ENCODE measurements at places on chromosomes 2 and 18.

DNA sequence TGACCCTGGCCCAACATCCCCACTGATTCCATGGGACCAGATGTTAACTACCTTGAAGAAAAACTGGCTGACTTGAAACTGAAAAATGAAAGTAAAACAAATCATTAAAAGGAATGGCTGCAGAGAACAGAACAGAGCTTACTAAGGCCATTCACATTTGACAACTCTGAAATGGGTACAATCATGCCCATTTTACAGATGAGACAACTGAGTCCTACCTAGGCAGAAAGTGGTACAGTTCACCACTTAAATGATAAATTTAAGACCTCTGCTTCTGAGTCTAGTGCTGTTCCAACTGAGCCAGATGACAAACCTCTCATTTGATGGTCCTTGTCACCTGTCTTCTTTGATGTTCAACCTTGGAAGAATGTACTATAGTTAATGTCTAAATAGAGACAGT is 65.8 kb downstream of the THNSL2 start:
- no peak for DNase-seq

DNA sequence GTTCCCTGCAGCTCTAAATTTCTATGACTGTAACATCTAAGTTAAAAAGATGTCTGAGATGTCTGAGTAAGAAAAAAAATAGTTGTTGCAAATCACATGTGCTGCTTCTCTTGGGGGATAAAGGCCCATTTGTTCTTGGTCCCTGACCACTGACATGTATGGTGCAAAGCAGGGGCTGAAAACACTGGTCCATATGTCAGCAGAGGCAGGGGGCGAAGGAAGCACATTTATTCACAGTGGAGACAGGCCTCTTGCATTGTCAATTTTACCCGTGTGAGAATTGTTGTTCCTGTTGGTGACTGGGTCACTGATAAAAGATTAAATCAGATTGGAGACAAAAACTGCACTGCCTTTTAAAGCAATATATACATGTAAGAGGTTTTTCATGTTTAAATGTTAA is 38.8 kb downstream of the PRKCE start:
- no peak for DNase-seq

DNA sequence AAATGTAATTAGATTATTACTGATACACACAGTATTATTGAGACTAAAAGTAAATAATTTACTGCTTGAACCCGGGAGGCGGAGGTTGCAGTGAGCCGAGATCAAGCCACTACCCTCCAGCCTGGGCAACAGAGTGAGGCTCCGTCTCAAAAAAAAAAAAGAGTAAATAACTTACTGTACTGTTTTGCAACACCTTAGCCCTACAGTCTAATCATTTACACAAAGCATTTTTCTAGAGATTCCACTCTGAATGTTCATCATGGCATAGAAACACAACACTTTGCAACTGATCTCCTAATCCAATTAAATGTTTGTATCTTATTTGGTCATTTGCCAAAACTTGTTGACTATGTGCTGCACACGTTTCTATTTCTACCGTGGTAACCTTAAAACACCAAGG is 23.4 kb upstream of the RMP24 start:
- no peak for DNase-seq

DNA sequence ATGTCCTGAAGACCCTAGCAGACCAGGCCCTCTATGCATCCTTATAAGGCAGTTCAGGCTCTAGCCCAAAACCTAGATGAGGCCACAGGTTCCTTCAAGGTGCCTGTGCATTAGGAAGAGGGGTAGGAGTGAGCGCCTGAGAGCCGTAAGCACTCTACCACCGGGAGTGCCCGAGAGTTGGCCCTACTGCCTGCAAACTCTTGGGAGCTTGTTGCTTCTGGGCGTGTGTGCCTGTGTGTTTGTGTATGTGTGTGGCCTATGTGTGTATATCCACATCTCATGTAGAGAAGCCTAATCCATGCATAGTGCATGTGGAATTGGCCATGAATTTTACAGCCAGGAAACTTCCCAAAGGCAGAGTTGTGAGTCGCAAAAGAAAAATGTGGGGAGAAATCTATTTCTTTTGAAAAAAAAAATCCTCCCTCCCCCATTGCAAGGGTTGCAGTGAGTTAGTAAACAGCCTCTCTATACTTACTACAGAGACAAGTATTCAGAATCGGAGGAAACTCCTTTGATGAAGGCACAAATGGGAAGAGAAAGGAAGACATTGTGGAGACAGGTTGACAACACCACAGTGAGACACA is 96.8 kb downstream of the ADD2 start:
- DNase-seq, result no peak

GRCh38 chr2:122105171-122105876 is 349.9 kb downstream of the TSN start:
- no peak for DNase-seq

DNA sequence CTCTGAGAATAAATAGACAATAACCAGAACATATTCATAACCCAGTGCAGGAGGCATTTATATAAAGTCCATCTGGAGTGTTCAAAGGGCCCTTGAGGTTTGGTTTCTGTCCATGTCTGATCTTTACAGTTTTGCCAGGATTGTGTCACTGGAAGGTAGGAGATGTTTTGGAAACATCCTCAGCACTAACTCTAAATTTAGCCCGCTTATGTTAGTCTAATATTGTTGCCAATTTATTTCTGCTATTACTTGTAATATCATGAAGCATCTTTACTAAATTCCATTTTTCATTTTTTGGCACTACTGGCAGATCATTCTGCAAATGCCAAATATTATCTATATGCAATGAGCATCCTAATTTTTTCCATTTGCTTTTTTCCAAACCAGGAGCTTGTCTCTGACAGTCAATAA is 22.4 kb upstream of the REV1 start:
- DNase-seq, result no peak

GRCh38 chr2:32738939-32739338 is 111.1 kb downstream of the TTC27 start:
- DNase-seq, result no peak

GRCh38 chr2:11517906-11518305 is 15.9 kb upstream of the GREB1 start:
- no peak for DNase-seq

DNA sequence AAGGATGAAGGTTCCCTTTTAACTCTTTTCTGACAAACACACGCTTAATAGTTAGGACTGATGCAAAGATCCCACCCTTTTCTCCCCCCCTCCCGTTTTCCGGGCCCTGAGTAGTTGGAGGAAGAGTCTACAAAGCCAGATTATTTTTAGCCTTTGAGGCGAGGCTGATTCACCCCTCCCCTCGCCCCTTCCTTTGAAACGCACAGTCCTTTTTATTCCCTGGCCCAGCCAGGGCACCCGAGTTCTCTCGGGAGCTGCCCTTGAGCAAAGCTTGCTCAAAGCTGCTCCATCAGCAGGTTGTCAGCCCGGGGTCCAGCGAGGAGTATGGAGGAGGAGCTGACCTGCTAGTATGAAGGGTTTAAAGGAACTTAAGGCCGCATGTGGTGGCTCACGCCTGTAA is 47.1 kb upstream of the SPRED2 start:
- DNase-seq, result no peak

DNA sequence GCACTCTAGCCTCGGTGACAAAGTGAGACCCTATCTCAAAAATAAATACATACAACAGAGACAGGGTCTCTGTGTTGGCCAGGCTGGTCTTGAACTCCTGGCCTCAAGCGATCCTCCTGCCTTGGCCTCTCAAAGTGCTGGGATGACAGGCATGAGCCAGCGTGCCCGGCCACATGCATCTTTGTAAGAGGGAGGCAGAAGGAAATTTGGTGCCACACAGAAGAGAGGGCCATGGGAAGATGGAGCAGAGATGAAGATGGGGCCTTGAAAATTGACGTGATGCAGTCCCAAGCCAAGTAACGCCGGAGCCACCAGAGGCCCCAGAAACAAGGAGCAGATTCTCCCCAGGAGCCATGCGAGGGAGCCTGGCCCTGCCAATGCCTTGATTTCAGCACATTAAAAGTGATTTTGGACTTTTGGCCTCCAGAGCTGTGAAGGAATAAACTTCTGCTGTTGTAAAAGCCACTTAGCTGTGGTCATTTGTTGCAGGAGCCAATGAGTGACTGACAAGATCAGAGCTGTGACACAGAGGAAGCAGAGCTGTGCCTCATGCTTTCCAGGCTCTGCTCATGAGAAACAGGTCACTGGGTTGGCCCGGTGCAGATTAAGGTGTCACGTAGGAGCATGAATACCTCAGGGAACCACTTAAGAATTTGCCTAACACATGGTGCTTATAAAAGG is 2.7 kb upstream of the SLC66A2 start:
- DNase-seq, result no peak

GRCh38 chr2:160646684-160647444 is 153.3 kb upstream of the RBMS1 start:
- no peak for DNase-seq
